PC-9 (cell line): ENCODE measurements at places on chromosomes 16 and 17. TPM values are rescaled to one million over a fixed set of nuclear protein-coding genes. Genes with fewer than 3 reads are reported as not detected.

GRCh38 chr17:5921512-5922282 lies 148.5 kb upstream of the WSCD1 start:
- no peaks in the 10 kb centered on the region for H3K36me3 ChIP-seq
- DNase-seq = no peak
- H3K27ac ChIP-seq = no peak overlapping the region

DNA sequence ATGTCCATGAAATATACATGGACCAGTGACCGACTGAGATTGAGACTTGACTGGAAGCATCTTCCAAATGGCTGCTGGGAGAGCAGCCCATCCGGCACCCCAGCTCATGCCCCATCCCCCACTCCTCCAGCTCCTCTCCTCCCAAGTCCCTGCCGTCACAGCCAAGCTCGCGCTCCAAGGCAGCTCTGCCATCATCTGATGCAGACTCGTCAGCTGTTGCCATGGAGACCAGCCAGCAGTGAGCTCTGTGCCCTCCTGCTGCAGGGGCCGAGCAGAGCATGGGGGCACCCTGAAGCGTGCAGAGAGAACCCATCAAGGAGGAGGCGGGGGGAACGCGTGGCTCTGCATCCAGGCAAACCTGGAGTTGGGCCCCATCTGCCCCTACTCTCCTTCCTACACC lies 74.5 kb upstream of the TNRC6C start:
- DNase-seq = no peak
- H3K4me1 ChIP-seq = no peaks in the 10 kb centered on the region
- H3K36me3 ChIP-seq = no peaks in the 10 kb centered on the region
- H3K27me3 ChIP-seq = peaks cover 59% of the 10 kb centered on the region

Gene SPATA32
- 0.35 and 0.48 TPM in 2 replicates for total RNA-seq

DNA sequence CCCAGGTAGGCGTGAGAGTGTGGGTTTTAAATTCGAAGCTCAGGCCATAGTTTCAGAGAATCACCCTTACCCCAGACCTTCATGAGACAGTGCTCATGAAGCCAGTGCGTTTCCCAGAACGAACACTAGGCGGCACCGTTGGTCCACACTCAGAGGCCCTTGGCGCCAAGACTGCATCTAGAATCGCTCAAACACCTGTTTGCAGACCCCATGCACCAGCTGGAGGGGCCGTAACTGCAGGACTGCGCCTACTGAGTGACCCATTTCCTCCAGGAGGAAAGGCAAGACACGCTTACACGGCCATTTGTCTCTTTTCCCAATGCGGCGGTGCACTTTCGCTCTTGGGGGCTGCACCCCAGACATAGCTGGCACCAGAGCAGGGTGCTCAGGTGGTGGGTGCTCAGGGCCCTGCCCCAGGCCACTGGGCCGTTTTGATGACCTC lies 34.0 kb downstream of the ADGRG5 start:
- H3K4me1 ChIP-seq = no peaks in the 10 kb centered on the region
- no peak overlapping the region for H3K27ac ChIP-seq
- no peak overlapping the region for H3K4me3 ChIP-seq
- no peaks in the 10 kb centered on the region for H3K27me3 ChIP-seq

- H3K27ac ChIP-seq = no peak overlapping the region
- H3K4me1 ChIP-seq = no peaks in the 10 kb centered on the region
- no peak overlapping the region for H3K4me3 ChIP-seq
- DNase-seq = no peak
- 0 out of 2 replicates have a peak, but pooled peaks cover 4% of the 10 kb centered on the region for H3K36me3 ChIP-seq
- H3K27me3 ChIP-seq = no peaks in the 10 kb centered on the region
These were observed 49.5 kb upstream of the MTSS2 start for GRCh38 chr16:70735141-70735979.

- DNase-seq = no peak
- no peaks in the 10 kb centered on the region for H3K4me1 ChIP-seq
- no peaks in the 10 kb centered on the region for H3K36me3 ChIP-seq
- no peak overlapping the region for H3K4me3 ChIP-seq
- no peaks in the 10 kb centered on the region for H3K27me3 ChIP-seq
- H3K27ac ChIP-seq = no peak overlapping the region
These were observed 15.4 kb downstream of the SCO1 start for GRCh38 chr17:10681866-10682446.

GRCh38 chr16:71514476-71514875 lies 11.8 kb upstream of the CHST4 start:
- H3K36me3 ChIP-seq = no peaks in the 10 kb centered on the region
- no peak overlapping the region for H3K4me3 ChIP-seq
- no peak for DNase-seq
- no peaks in the 10 kb centered on the region for H3K27me3 ChIP-seq
- peak overlapping the region; percentile 85 for H3K27ac ChIP-seq
